ENCODE measurements at places on chromosomes 16 and 17.

GRCh38 chr16:12235110-12235509 is 258.6 kb downstream of the SNX29 start:
- DNase-seq = no peak

DNA sequence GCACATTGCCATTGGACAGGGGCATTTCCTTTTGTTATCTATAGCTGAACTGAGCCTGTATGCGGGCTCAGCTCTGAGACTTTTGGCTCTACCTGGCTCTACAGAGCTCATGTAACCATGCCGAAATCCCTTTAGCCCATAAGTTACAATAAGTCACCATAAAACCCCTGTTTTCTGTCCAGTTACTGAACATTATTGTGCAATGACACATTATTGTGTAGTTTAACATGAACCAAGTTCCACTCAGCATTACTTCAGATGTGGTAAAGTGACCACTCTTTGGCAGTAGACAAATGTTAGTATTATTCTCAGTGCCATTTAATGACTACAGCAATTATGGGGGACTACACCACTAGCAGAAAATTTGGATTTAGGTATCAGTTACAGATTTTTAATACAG is 65.4 kb upstream of the RASL10B start:
- no peak for DNase-seq

GRCh38 chr17:45132320-45132571 is at the start of gene PLCD3:
Gene PLCD3 (minus strand): TSS chr17:45132515. CDS start chr17:45132410, 105 bp downstream.
- no peak for DNase-seq

DNA sequence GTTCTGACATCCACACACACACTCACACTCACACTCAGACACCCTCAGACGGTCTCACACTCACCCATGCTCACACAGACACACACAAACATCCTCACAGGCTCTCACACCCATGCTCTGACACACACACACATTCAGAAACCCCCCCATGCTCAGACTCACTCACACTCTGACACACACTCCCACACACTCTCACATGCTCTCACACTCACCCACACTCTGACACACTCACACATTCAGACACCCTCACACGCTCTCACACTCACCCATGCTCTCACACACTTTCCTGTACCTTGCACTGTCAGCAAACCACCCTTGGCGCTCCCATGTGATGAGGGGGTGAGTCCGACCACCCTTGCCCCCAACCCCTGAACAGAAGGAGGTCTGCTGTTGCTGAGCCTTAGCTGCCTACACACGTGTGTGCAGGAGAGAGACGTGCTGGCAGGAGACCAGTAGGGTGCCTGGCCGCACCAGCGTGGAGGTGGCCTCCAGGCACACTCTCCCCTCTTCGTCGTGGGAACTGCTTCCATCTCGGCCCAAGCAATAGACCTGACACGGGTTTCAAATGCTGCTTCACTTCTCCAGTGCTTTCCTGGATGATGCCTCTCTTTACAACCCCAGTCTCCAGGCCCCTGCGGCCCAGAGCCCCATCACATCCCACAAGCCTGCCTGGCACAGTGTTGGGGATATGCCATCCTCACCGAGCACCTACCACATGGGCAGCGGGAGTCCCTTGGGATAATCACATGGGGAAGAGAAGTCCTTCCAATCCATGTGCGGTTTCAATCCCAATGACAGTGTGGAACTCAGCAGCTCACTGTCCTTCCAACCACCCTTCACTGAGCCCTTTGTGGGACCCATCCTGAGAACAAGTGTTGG is 267.8 kb upstream of the FOXF1 start:
- DNase-seq = no peak

GRCh38 chr17:81833921-81834830 is 674 bp downstream of the PPP1R27 start:
- no peak for DNase-seq
